Stimulated activated CD4-positive, alpha-beta T cell treated with anti-CD3 and anti-CD28 coated beads, Interleukin-4, amount 100 ng/mL, for 24 hours (primary cell): ENCODE measurements at places on chromosomes 16 and 17.

GRCh38 chr16:1541293-1542165, 8.1 kb downstream of the TMEM204 start:
- DNase-seq, result no peak

- no peak for DNase-seq
Observed at GRCh38 chr17:58875261-58875660, 119.6 kb downstream of the PPM1E start.

GRCh38 chr16:9007177-9007794, 43.6 kb upstream of the USP7 start:
- no peak for DNase-seq

DNA sequence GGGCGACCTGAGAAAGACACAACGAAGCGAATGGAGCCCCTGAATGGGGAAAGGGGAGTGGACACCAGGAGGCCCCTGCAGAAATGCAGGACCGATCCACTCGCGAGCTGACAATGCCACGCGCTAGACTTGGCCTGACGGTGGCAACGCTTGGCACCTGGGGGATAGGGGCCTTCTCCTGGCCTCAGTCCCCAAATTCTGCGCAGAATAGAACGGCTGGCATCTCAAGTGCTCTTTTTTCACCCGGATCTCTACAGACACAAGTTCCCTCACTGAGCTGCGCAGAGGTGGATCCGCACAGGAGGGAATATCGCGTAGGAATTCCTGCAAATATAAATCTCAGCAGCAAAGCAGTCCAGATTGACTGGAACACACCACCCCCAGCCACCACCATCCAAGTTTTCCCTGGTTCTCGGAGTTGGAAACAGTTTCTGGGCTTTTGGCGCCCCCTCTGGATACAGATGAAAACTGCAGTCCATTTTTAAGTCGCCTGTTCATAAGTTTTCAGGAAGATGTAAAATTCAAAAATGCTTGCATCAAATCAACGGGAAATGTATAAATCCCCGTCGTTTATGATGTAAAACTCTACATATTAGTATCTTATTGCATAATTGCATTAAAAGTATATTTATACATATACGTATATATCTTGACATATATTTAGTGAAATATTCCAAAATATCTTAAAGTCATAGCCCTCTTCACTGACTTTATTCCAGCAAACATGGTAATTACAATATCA, 2.3 kb upstream of the SOX9 start:
- peak; percentile 15 for DNase-seq

DNA sequence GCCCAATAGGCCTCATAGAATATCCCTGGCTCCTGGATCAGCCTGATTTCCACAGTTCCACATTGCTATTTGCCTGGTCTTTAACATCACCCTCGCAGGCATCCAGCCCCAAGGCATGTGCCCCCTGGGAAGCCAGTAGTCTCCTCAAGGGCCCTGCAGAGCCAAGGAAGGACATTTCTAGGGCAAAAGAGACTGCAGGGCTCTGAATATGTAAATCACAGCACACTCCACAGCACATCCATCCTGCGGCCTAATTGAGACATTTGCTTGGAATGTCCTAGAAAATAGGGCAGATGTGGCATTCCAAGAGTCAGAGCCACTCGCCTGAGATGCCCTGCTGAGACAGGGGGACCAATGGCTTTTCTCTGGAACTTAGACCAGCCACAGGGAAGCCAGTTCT, 11.4 kb upstream of the C16orf78 start:
- DNase-seq, result no peak

GRCh38 chr16:61435346-61435745, 600.9 kb downstream of the CDH8 start:
- no peak for DNase-seq

DNA sequence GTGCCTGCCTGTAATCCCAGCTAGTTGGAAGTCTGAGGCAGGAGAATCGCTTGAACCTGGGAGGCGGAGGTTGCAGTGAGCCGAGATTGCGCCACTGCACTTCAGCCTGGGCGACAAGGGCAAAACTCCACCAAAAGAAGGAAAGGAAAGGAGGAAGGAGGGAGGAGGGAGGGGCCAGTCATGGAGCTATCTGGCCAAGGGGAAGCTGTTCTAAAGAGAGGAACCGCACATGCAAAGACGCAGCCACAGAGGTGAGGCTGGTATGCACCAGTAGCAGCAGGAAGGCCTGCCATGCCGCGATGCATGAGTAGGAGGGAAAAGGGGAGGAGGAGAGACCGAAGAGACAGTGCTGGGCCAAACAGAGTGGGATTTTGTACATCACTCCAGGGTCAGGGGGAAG, 35.9 kb downstream of the HSBP1 start:
- no peak for DNase-seq

GRCh38 chr16:81018496-81018895, 11.5 kb downstream of the CENPN start:
- DNase-seq, result no peak

DNA sequence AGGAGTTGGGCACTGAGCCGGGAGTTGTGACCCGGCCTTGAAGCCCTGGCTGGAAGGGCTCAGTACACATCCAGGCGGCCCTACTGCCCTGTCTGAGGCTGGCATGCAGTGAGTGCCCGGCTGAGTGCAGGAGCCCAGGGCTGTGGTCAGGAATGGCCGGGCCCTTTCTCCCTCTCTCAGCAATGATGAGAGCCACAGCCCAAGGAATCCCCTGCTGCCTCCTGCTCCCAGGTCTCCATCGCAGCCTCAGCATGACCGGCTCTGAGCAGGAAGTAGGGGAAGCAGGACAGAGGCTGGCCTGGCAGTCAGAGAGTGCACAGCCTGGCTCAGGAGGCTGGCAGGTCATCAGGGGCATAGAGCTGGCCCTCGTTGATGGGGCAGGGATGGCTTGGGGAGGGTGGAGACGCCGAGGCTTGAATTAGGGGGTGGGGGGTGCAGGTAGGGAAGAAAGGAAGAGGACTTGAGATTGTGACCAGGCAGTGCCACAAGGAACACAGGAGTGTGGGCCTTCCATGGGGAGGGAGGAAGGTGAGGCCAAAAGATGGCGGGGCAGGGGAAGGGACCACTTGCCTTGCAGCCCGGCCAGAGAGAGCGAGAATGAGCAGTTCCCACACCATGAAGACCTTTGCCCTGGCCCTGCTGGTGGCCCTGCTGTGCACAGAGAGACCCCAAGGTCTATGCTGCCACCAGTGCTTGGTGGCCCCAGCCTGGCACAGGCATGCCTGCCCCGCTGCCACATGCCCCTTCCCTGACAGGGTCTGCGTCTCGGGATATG, 32.1 kb upstream of the KRT17 start:
- DNase-seq, result no peak

GRCh38 chr16:16992975-16993765, 477.6 kb downstream of the XYLT1 start:
- DNase-seq, result peak; percentile 17

DNA sequence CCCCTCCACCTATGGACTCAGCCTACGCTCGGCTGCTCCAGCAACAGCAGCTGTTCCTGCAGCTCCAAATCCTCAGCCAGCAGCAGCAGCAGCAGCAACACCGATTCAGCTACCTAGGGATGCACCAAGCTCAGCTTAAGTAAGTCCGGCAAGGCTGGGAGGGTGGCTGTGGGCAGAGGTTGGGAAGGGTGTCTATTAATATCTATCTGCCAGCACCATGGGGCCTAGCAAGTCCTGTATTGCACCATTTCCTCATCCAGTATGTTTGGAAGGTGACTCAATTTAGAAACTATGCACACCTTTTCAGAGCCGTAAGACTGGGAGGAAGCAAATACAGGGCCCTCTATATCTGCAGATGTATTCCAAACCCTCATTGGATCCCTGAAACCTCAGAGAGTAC, 45.0 kb upstream of the ARHGAP44 start:
- no peak for DNase-seq

DNA sequence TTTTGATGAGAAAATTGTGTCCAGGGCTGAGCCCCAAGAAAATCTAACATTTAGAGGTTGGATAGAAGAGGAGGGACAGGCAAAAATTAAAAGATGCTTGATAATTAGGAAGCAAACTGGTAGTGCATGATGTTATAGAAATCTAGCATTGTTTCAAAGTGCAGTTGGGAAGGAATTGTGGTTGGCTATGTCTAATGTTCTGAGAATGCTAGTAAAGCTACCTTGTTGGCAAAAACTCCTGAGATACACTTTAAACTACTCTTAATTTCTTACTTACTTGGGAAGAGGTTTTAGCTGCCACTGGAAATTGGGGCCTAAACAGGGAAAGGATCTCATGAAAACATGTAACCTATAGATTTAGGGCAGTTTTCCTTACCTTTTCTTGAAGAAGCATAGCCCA, 48.3 kb downstream of the MAP2K4 start:
- DNase-seq, result no peak

GRCh38 chr16:86733546-86734254, 155.4 kb downstream of the FOXL1 start:
- DNase-seq, result no peak

- no peak for DNase-seq
Observed at GRCh38 chr16:80666378-80667250, 125.8 kb downstream of the DYNLRB2 start.

- no peak for DNase-seq
Observed at GRCh38 chr16:87229230-87230188, 87.7 kb downstream of the C16orf95 start.

- DNase-seq, result peak; percentile 96
Observed at GRCh38 chr16:1991948-1992703, 2.4 kb downstream of the SYNGR3 start.

GRCh38 chr16:12188061-12188934, 211.8 kb downstream of the SNX29 start:
- DNase-seq, result no peak

DNA sequence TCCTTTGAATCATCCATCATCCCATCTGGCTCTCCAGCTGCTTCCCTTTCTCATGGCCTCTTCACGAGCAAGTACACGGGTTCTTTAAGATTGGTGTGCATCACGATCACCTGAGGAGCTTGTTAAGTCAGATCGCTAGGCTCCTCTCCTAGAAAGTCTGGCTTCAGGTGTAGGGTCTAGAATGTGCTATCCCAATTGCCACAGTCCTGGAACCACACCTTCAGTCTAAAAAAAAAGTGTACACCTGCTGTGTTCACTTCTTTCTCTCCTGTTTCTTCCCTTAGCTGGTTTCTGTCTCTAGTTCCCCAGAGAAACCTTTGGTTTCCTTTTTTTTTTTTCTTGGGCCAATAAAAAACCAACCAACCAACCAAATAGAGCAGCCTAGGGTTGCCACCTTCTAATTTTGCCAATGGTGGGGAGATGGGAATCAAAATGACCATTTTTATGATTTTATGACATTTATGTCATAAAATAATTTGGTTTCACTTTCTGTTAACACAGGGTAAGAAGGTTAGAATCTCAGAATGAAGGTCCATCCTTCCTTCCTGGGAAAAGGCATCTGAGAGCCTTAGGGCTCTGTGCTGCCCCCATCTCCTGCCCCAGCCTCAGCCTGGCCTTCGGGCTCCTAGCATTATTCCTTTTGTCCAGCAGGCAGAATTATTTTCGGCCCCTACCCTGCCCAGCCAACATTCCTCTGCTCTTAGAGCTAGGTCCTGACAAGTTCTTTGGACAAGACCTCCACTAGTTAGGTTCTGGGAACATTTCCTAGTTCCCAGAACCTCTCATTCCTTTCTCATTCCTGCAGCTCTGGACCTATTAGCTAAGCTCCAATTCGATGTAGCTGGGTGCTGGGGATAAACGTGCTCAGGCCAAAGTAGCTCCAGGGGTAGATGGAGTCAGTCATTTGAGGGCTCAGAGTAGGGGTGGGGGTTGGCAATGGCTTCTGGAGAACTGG, 1.9 kb upstream of the GGT6 start:
- no peak for DNase-seq

DNA sequence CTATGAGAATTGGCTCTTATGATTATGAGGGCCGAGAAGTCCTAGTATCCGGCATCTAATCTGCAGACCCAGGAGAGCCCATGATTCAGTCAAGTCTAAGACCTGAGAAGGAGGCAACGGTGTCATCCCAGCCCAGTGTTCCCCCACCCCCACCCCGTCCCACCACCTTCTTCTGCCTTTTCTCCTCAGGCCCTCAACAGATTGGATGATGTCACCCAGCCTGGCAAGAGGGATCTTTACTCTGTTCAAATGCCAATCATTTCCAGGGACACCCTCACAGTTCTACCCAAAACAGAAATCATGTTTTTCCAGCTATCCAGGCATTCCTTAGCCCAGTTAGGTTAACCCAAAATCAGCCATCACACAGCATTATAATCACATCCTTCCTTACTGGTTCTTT, 10.0 kb upstream of the GAA start:
- no peak for DNase-seq

GRCh38 chr16:67845291-67846062, 1.3 kb upstream of the NUTF2 start:
- no peak for DNase-seq
